GM12878 (cell line): ENCODE measurements at places on chromosomes 12 and 14. TPM values are rescaled to one million over a fixed set of nuclear protein-coding genes. Genes with fewer than 3 reads are reported as not detected.

Gene STAC3
- total RNA-seq = 5.5 and 5.7 TPM in 2 replicates

GRCh38 chr12:125683748-125684381 is 618.6 kb downstream of the AACS start:
- no peak for DNase-seq

- DNase-seq = no peak
These were observed 27.0 kb upstream of the EEA1 start for GRCh38 chr12:92955997-92956663.

GRCh38 chr14:89401241-89401640 is 15.8 kb downstream of the FOXN3 start:
- DNase-seq = no peak

Gene RAD51B
- total RNA-seq = 17.3 and 25.2 TPM in 2 replicates

GRCh38 chr14:89564286-89564957 is 147.4 kb upstream of the FOXN3 start:
- no peak for DNase-seq

GRCh38 chr14:74697543-74697942 is 15.3 kb downstream of the AREL1 start:
- no peak for DNase-seq

DNA sequence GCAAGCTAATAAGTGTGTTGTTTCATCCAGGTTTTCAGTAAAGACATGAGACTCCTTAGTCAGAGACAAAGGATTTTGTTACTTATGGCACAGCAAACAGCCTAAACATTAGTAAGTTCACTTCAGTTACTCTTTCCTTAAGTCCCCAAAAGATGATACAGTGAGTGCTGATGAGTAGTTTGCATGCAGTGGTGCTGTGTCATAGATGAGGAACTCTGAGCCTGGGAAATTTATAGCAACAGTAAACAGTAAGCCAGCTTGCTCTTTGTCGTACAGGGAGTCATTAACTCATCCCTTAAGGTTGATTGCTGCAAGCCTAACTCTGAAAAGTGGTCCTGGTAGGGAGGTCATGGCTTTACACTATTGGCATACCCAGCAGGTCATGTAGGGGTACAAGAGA is 208.6 kb upstream of the OR4E1 start:
- no peak for DNase-seq

GRCh38 chr12:25001311-25001710 is 52.4 kb upstream of the BCAT1 start:
- no peak for DNase-seq

DNA sequence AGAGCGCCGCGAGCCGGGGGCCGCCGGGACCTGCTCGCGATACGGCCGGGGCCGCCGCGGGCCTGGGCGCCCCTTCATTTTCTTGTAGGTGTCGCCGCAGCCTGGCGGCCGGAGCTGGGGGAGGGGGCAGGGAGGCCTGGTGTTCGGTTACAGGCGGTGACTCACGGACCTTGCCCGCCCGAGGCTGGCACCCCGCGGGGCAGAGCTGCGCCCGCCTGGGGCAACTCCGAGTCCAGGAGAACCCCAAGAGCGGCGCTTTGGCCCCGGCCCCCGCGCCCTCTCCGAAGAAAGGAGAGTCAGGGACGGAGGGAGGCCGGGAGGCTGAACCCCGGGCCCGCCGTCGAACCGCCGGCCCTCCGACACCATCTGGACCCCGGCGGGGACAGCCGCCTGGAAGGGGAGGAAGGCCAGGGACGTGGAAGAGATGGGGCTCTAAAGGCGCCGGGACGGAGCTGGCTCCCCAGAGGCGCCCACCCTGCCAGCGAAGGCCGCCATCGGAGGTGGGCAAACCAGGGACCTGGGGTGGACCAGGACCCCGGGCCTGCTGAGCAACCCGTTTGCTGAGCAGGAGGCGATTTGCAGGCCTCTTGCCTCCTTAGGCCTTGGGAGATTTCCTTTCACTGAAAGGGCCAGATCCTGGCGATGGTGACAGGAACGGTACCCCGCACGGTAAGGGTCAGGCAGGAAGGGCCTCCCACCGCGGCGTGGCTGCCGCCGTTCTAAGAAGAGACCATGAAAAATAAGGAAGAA is 843 bp upstream of the NUAK1 start:
- DNase-seq = no peak

Gene TMED10
- 147 and 161 TPM in 2 replicates for total RNA-seq

Gene IL23A
- 4.3 and 4.7 TPM in 2 replicates for total RNA-seq

DNA sequence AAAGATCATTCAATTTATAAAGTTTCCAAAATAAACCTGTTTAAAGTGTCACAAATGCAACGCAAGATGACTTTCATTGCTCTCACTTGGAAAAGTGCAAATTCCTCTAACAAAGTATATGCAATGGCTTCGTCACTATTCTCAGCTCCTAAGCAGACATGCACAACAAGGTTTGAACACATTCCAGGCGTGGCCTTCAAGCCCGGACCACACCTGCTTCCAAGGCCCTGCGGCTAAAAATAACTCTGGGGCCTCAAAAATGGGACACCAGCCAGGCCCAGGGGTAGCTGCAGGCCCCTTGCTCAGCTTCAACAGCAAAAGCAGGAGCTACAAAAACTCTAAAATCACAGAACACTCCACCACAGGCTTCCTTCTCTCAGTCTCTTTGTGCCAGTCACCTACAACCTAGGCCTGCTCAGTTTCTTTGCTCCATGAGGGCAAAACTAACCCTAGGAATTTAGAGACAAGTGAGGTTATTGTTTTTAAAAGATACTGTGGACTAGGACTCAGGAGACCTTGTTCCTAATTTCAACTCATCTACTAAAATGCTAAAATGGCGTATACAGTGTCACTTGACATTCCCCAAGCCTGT is 29.3 kb downstream of the DUSP16 start:
- DNase-seq = no peak

- no peak for DNase-seq
These were observed 32.0 kb downstream of the CHGA start for GRCh38 chr14:92954933-92955332.

GRCh38 chr12:4412465-4412864 is 33.0 kb upstream of the FGF23 start:
- DNase-seq = no peak

GRCh38 chr12:23887055-23887835 is 62.2 kb downstream of the SOX5 start:
- DNase-seq = no peak
